ENCODE measurements at places on chromosomes 1 and 21.

DNA sequence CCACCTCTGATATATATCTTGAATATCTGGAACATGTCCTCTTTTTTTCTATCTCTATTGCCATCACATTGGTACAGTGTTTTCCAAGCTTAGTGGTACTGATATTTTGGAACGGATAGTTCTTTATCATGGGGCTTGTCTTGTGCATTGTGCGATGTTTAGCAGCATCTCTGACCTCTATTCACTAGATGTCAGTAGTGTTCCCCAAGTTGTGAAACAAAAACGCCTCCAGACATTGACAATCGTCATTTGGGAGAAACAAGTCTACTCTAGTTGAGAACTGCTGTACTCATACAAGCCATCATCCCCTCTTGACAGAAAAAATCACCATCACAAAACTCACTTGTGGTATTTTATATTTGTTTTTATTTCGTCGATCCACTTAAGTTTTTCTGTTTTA lies 79.7 kb upstream of the CHODL start:
- no peak for DNase-seq

DNA sequence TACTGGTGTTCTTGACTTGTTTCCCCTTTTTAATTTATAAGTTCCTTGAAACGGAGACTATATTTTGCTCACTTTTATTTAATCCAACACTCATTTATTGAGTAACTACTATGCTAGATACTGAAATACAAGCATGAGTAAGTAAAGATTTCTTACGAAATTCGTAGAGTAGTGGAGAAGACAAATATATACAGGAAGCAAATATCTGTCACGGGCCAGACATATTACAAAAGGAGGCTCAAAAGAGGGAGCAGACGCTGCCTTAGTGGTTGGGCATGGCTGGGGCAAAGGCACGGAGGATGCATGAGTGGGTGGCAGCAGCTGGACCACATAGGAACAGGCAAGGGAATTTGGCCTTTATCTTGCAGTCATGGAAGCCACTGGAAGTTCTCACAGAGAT lies 6.8 kb downstream of the NCF2 start:
- no peak for DNase-seq

GRCh38 chr1:22487781-22488180 lies 36.1 kb downstream of the ZBTB40 start:
- no peak for DNase-seq

DNA sequence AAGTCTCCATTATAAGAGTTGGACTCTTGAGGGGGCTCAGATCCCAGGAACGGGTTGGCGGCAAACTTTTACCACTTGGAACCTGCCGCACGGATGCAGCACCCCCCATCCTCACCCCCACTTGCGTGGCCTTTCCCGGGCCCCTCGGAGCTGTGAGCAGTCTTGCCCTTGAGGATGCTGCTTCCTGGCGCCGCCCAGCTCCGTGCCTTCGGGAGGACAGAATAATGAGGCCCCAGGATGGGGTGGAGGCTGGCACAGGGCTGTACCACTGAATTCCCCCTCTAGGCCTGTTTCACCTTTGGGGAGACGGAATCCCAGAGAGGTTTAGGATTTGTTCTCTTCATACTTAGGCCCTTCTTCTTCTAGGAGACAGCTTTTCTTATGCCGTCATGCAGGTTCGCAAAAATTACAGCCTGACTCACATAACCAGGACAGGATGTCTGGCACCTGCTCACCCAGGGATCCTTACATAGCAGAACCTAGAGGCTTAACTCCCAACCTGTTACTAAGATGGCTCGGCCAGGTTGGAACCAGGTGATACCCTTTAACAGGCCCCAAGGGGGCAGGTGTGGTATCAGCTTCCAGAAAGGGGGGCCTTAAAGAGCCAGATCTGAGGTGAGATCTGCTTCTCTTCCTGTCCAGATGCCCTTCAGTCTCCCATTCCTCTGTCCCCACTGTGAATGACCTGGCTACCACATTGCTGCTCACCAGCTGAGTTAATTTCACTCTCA lies 1.5 kb downstream of the TRNP1 start:
- no peak for DNase-seq

GRCh38 chr1:182740120-182740519 lies 49.5 kb upstream of the NPL start:
- no peak for DNase-seq

DNA sequence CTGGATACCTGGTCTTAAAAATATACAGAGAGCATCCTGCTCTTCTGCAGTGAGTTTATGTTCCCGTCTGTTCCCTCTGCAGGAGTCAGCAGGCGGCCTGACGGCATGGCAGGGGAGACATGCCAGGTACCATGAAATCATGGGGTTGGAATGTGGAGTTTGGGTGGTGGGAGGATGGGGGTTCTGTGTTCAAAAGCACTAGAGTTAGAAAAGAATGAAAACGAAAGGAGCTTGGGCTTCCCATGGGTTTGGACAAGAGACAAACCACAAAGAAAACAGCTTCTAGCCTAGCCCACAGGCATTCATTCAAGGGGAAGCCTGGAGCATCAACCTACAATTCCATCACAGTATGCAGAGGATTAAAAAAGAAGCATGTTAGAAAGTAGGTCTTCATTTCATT lies 59.9 kb downstream of the WARS2 start:
- no peak for DNase-seq

- DNase-seq, result no peak
These were observed 92.3 kb downstream of the MRPL37 start for GRCh38 chr1:54292002-54292911.

DNA sequence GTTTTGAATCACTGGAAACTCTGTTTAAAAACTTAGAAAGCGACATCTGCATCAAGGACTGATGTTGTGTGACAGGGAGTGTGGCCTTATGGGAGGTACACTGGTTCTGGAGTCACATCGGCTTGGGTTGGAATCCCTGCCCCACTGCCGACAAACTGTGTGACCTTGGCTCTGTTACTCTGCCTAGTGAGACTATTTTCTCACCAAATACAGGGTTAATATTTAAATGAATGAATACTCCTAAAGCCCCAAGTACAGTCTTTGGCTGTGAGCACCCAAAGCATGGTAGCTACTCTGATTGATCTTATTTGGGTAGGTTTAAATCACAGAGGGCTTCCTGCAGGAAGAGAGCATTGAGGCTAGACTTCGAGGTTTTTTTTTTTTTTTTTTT lies 102.0 kb downstream of the ACTL8 start:
- no peak for DNase-seq

GRCh38 chr1:112342558-112342957 lies 53.5 kb upstream of the CTTNBP2NL start:
- peak; percentile 0 for DNase-seq

GRCh38 chr1:154714638-154715037 lies 106.7 kb upstream of the ADAR start:
- no peak for DNase-seq

DNA sequence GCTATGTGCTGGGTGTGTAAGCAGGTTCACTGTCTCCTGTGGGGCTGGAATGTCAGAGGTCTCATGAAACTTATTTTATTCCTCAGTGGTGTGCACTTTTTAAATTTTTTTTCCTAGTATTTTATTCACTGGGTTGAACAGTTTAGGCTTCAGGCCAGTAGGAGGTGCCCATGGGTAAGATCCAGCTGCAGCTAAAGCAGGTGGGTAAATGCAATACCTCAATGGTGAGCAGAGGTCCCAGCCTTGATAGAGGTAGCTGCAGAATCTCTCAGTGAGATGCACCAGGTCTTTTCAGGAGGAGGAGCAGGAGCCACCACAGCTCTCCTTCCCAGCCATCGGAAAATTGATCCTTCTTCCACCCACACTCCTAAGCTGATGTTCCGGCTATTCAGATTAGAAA lies 12.6 kb upstream of the OR6N2 start:
- DNase-seq, result no peak
